ENCODE measurements at places on chromosomes 11 and 22.

DNA sequence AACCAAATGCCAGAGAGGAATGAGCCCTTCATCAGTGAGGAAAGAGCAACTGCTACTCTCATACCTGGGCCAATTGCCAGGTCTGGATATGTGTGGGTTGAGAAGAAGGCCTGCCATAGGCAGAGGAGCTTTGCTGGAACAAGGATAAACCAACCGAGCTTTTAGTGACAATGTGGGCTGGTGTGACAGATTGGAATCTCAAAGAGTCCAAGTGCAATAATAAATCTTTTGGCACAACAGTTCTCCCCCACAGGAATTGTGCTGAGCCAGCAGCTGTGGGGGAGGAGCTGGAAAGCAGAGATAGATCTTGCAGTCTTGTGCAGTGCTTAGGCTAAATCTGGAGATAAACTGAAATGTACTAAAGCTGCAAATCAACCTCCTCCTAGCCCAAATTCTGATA, 79.4 kb upstream of the ISX start:
- DNase-seq: no peak

GRCh38 chr11:936199-936598, 10.5 kb downstream of the AP2A2 start:
- DNase-seq: no peak

DNA sequence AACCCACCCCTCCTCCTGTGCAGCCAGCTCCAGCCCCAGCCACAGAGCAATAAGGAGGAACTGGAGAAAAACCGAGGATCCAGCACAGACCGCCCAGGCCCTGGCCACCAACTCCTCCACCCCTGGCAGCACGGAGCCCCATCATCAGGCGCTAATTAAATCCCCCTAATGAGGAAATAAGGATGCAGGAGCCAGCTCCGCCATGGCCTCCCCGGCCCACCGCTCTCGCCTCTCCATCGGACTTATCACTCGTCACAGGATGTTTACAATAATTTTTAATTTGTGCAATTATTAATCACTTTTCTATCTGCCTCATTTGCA, 42.6 kb downstream of the BUD13 start:
- no peak for DNase-seq

DNA sequence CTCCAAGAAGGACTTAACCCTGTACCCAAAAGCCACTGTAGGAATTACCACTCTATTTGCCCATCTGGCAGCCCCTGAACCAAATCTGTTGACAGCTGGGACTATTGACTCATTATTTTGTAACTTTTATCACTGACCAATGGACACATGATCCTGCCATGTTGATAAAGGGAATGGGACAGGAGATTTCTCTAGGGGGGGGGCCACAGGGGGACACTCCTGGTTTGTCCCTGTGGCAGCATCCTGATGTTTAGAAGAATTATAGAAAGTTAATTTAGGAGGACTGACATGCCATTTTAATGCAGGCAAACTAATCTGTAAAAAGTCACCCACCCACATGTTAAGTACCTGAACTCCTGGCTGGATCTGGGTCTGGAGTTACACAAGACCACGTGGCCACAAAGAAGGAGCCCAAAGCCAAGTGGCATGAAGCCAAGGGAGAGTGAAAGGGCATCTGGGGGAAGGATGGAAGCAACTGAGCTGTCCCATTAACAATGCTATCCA, 558.1 kb downstream of the ETS1 start:
- DNase-seq: no peak

GRCh38 chr22:50246242-50247175, 1.7 kb upstream of the TUBGCP6 start:
- no peak for DNase-seq

GRCh38 chr11:121588747-121589146, 136.0 kb upstream of the SORL1-AS1 start:
- DNase-seq: no peak

GRCh38 chr11:115220423-115220822, 283.8 kb downstream of the CADM1 start:
- DNase-seq: no peak

GRCh38 chr11:47002390-47002789, 65.8 kb downstream of the CSTPP1 start:
- no peak for DNase-seq

- no peak for DNase-seq
These were observed 98.6 kb upstream of the AKIP1 start for GRCh38 chr11:8812438-8812837.

GRCh38 chr22:39925273-39925672, 24.4 kb downstream of the GRAP2 start:
- no peak for DNase-seq

- peak; percentile 45 for DNase-seq
These were observed 6.6 kb downstream of the APOL4 start for GRCh38 chr22:36194971-36195370.

DNA sequence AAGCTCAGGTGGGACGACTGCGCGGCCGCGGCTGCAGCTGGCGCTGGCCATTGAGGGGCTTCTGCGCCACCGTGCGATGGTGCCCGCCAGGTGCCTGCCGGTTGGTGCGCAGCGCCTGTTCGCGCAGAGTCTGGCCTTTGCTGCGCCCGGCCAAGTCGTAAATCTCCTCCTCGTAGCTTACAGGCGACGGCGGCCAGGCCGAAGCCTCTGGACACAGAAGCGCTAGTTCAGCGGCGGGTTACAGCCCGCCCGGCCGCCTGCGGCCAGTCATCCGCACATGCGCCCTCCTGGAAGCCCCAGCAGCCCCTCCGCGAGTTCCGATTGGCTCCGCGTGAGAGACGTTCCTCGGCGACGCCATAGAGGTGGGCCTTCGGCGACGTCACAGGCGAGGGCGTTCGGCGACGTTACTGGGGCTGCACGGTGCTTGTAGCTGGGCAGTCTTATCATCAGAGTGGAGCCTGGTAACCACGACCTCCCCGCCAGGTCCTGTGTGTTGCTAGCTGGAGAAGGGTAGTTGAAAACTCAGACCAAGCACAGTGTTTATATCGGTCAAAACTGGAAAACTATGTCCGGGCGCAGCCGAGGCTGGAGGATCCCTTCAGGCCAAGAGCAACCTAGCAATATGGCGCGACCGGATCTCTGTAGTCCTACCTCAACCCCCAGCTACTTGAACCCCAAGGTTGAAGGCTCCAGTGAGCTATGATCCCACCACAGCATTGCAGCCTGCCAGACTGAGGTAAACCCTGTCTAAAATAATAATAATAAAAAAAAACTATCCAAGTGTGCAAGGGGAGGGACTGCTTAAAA, 265.7 kb downstream of the OR4C45 start:
- DNase-seq: no peak

DNA sequence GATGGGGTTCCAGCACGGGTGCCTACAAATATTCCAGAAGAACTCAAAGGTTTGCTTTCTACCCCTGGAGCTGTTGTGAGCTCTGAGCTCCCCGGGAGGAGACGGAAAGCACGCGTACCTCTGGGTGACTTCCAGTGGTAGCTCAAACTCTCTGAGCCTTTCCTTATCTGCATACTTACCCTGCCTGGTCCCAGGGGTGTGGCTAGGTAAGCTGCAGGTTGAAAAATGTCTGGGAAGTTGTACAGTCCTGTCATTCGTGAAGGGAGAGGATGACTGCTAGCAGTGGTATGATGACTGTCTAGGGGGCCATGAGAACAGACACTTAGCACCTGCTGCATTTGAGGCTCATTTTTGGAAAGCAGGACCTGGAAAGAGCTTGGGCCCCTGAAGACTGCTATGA, 111.5 kb downstream of the DSCAML1 start:
- DNase-seq: no peak

DNA sequence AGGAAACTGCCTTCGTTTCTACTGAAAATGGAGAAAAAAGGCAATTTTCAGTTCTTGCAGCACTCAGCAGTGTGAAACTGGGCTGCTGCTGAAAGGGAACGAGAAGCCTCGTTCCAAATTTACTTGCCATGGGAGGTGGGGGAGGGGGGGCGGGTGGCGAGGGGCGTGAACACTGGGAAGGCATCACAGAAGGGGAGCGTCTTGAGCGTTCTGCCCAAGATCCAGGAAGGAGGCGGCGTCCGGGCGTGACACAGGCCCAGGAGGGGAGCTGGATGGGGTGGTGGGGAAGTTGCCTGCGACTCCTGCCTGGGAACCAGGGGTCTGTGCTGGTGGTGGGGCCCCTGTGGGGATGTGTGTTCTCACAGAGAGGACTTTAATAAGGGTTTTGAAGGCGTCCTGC, 213.5 kb downstream of the CTTN start:
- no peak for DNase-seq

DNA sequence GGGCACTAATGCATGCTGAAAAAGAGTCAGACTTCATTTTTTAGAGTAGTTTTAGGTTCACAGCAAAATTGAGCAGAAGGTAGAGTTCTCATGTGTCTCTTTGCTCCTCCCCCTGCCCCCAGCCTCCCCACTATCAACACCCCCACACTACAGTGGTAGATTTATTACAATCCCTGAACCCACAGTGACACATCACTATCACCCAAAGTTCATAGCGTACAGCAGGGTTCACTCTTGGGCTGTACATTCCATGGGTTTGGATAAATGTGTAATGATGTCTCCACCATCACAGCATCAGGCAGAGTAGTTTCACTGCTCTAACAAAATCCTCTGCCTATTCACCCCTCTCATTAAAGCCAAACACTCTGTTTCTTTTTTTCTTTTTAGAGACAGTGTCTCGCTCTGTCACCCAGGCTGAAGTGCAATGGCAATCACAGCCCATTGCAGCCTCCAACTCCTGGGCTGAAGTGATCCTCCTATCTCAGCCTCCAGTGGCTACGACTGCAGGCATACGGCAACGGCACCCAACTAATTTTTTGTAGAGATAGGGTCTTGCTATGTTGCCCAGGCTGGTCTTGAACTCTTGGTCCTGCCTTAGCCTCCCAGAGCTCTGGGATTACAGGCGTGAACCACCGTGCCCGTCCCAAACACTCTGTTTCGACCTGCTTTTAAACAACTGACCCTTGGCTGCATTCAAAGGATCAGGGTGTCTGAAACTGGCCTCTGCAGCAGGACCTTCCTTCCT, 4.1 kb downstream of the BEST1 start:
- DNase-seq: no peak

DNA sequence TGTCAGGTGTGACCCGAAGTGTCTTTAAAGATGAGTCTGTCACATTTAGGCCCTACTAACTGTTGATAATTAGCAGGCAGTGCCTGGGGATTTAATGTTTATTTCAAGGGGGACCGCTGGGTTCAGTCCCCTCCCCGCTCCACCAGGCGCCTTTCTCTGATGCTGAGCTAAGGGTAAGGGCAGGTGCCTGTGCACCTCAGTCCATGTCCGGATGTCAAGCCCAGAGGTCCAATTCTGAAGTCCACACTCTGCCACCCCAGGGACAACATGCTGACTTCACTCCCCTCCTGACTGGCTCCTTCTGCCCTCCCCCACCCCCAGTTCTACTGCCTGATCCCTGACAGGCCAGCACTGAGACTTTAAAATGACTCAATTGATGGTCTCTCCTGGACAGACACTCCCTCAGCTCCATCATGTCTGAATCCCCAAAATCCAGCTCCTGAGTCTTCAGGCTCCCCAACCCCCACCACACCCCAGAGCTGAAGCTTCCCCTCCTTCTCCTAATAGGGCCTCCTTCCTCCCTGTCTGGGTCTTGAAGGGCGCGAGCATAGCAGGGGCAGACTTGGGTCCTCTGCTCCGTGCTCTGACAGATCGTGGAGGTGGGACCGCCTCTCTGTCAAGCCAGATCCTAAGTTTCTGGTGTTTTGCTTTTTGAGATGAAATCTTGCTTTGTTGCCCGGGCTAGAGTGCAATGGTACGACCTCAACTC, 49.8 kb upstream of the ANO1 start:
- DNase-seq: no peak

DNA sequence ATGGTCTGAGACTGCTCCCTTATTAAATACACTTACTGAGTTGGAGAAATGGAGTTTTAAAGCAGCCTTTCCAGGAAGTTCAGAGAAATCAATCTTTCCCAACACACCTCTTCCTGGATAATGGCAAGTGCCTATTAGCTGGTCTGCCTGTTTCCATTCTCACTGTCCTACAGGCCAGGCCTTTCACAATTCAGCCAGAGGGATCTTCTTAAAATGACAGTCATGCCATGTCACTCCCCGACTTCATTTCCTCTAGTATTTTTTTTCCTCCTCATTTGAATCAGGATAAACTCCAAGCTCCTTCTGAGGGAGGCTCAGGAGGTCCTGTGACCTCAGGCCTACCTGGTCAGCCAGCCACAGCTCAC, 62.6 kb downstream of the FDX1 start:
- DNase-seq: no peak

- DNase-seq: no peak
These were observed 37.7 kb downstream of the DHCR7 start for GRCh38 chr11:71410363-71410966.

DNA sequence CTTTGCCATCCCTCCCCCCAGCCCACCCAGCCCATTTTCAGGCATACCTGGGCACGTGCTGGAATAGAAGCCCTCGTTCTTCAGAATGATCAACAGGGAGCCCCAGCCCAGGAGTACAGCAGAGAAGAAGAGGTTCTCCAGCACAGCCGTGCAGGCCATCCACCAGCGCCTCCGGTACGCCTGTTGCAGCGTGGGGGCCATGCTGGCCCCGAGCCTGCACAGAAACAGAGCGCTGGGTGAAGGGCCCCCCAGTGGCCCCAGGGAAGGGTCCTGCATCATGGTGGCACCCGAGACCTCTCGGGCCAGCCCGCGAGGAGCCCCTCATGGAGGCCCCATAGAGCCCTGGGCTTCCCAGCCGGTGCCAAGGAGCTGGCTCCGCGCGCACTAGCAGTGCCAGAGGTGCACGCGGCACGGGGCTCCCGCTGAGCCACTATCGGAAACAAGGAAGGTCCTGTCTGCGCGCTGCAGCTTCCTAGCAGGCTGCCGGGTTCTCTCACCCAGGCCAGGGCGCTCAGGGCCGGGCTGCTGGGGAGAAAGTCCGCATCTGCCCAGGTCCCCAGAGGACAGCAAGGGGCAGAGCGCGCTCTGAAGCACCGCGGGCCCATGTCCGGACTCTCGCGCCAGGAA, 1.5 kb downstream of the SLC43A1 start:
- no peak for DNase-seq

DNA sequence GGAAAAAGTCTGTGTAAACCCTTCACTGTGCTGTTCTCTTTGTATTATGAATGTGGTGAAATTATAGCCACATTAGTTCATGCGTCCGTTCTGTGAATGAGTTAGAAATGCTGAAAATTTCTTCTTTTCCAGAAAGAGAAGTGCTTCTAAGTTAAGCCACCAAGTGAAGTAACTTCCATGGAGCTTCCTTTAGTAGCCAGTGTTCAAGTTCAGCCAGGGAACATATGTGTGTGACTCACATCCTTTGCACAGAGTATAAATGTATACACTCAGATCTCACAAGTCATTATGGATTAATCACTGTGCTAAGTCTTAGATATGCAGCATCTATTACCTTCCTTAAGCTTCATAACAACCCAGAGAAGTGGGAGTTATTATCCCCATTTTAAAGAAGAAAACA, 3.1 kb upstream of the MMP8 start:
- no peak for DNase-seq

GRCh38 chr11:9386901-9387300, 2.4 kb downstream of the IPO7 start:
- no peak for DNase-seq

GRCh38 chr11:93514712-93515111, 28.5 kb downstream of the SMCO4 start:
- DNase-seq: no peak
